ENCODE measurements at places on chromosomes 13 and 19.

GRCh38 chr13:34939771-34940170, 2.3 kb upstream of the NBEA start:
- DNase-seq: no peak

- DNase-seq: no peak
Observed at GRCh38 chr13:113053376-113053775, 52.2 kb upstream of the F7 start.

GRCh38 chr19:1674293-1674679, 21.9 kb upstream of the TCF3 start:
- no peak for DNase-seq

- DNase-seq: no peak
Observed at GRCh38 chr19:32924200-32924599, 47.6 kb downstream of the CEP89 start.

GRCh38 chr19:13122275-13122878, 4.3 kb downstream of the NACC1 start:
- DNase-seq: no peak

GRCh38 chr19:3375221-3376090, 9.1 kb downstream of the NFIC start:
- DNase-seq: no peak

DNA sequence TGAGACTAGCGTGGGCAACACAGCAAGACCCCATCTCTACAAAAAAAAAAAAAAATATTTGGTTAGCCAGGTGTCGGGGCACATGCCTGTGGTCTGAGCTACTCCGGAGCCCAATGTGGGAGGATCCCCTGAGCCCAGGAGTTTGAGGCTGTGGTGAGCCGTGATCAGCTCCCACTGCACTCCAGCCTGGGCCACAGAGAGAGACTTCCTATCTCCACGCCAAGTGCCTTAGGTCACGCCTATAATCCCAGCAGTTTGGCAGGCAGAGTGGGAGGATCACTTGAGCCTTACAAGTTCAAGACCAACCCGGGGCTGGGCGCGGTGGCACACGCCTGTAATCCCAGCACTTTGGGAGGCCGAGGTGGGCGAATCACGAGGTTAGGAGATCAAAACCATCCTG, 8.7 kb upstream of the ADAT3 start:
- no peak for DNase-seq

DNA sequence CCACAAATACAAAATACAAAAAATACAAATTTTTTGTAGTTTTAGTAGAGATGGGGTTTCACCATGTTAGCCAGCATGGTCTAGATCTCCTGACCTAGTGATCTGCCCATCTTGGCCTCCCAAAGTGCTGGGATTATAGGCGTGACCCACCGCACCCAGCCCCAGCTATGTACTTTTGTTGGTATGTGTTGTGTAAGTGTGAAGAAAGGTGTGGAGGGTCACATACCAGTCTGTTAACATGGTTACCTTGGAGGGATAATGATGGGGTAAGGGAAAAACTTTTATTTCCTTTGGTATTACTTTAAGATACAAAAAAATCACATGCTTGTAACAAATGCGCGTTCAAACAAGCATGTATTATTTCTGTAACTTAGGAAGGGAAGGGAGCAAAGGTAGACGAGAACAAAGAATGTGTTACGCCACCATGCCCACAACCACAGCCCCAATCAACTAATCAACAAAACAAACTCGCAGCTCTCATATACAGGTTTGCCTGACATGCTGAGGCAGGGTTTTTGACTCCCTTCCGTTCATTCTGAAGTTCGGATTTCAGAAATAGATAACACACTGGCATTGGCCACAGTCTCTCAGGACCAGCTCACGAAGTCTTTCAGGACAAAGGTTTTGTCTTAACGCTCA, 13.5 kb upstream of the VWA8 start:
- DNase-seq: no peak

- DNase-seq: no peak
Observed at GRCh38 chr13:33245505-33246158, 39.9 kb downstream of the STARD13 start.

- DNase-seq: peak; percentile 27
Observed at GRCh38 chr13:73984949-73985691, 149.1 kb downstream of the KLF12 start.

- no peak for DNase-seq
Observed at GRCh38 chr13:106753251-106753650, 185.3 kb upstream of the ARGLU1 start.

GRCh38 chr13:37585541-37585940, 13.0 kb downstream of the POSTN start:
- no peak for DNase-seq

- DNase-seq: no peak
Observed at GRCh38 chr13:45004096-45004495, 14.8 kb downstream of the GPALPP1 start.

DNA sequence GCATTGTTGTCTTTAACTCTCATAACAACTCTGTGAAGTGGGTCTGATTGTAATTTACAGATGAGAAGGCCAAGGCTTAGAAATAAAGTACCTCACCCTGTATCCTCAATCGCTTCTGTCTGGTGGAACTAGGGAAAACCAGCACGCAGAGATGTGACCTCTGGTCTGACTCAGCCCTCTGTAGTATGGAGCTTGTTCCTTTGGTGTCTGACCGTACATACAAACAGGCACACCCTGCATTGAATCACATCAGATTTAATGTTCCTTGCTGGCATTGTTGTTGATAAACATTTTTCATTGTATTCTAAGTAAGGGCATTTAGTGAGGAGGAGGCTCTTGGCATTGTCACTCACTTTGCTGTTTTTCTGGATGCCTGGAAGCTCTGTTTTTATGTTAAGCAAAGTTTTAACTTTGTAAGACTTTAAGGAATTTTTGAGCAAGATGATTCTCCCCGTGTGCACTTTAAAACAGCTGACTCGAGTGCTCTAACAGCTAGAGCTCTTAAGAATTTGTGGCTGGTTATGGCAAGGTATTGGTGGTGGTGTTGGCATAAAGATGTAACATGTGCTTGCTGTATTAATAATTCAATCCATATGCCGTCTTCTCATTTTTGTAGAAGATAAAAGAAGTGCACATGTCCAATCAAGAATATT, 89.0 kb upstream of the SPATA13 start:
- peak; percentile 24 for DNase-seq

GRCh38 chr13:66974174-66974573, 256.0 kb downstream of the PCDH9 start:
- DNase-seq: no peak

- DNase-seq: peak; percentile 52
Observed at GRCh38 chr19:33771384-33772101, 25.1 kb upstream of the KCTD15 start.

DNA sequence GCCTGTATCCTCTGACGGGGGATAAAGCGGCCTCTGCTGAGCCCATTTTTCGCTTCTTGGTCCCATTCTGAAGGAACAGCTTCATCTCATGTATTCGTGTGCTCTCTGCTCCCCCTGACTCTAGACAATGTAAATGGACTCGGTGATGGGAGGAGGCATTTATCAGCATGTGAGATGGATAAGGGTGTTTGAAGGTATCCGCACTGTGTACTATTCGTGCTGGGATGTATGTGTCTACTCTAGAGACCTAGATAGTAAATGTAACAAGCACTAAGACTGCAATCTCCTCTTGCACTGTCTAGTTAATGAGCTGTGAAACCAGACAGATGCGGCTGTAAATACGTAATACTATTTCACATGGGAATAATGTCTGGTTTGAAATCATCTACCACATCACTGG, 134.6 kb upstream of the ARGLU1 start:
- DNase-seq: no peak

DNA sequence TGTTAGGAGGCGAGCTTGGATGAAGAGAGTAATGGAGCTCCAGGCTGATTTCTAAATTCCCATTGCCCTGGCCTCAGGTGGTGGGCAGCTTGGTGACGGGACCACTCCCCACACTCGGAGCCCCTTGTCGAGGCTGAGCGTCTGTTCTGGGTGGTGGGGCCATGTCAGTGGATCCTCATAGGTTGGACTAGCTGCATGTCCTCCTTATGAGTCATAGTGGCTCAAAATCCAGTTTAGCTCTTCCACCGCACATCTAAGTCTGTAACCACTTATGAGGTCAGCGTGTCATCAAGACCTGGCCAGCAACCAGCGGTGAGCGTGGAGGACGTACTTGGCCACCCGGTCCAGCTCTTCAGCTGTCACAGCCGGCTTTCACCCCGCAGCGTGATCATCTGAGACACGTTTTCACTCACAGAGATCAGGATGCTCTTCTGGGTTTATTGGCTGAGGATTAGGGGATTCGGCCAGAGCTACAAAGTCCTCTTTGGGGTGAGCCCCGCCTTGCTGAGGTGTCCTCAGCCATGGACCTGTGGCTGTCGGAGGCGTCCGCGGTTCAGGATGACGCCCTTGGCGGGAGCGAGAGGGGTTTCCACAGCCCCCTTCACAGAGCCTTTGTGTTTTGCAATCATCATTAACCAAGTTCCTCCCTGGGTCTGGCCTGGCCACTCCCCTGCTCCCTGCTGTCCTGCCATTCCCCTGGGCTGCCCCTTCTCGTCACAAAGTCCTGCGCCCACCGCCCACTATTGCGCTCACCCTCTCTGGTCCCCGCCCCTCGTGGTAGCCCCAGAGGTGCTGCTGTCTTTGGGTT, 41.9 kb downstream of the ADPRHL1 start:
- peak; percentile 95 for DNase-seq
